Psoas muscle (tissue), 8 donors: ENCODE measurements at places on chromosomes 16 and 17. TPM values are rescaled to one million over a fixed set of nuclear protein-coding genes. Genes with fewer than 3 reads are reported as not detected.

DNA sequence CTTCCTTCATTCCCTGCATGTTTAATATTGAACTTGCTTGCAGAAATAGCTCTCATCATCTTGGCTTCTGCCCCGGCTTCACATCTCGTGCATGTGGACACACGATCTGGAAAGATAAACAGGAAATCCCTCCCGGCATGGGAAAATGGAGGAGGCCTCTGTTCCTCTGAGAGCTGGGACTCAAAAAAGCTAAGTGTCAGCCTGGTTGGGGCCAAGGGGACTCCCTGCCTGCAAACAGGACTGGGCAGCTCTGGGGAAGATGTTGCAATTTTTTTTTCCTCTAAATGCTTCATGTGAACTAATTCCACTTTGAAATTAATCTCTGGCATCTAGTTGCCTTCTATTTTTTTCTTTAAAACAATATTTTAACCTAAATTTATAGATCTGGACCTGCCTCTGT is 24.8 kb downstream of the ITPRIPL2 start:
- no peaks in the 10 kb centered on the region for H3K4me1 ChIP-seq
- H3K27ac ChIP-seq: no peak overlapping the region
- no peaks in the 10 kb centered on the region for H3K36me3 ChIP-seq
- no peak overlapping the region for H3K4me3 ChIP-seq
- peak; percentile 80 for DNase-seq
- no peaks in the 10 kb centered on the region for H3K27me3 ChIP-seq

DNA sequence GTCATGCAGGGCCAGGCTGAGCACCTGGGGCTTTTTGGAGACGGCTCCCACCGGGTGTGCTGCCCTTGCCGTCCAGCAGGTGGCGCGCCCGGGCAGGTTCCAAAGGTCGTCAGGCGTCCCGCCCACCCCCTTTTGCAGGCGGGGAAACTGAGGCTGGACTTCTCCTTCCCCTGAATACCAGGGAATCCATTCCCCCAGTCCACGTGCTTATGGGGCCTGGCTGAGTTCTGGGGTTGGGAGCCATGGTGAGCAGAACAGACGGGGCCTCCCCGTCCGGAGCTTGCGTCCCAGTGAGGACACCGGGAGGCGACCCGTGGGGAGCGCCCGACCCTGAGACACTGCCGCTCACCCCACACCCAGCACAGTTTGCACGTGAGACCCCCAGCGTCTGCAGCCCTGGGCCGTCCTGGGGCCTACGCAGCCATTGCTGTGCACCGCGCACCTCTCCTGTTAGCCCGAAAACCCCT is 51.8 kb upstream of the JPH3 start:
- no peaks in the 10 kb centered on the region for H3K4me1 ChIP-seq
- H3K27ac ChIP-seq: no peak overlapping the region
- peaks cover 34% of the 10 kb centered on the region for H3K27me3 ChIP-seq

DNA sequence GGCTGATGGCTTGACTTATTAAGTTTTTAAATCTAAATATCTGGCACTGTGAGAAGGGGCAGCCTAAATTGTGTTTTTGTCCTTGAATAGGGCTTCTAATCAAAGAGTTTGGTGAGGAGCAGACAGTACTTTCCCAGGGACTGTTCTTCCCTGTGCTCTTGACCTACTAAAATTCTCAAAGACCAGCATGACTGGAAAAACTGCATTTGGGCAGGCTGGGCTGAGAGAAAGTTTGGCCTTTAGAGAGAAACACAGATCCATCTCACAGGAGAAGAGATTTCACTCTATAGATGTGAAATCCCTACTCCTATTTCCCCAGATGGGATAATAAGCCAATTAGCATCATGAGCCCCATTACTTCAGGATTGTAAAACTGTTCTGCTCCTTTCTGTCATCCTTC is 7.3 kb downstream of the PCTP start:
- H3K27ac ChIP-seq: no peak overlapping the region
- no peaks in the 10 kb centered on the region for H3K27me3 ChIP-seq
- no peak overlapping the region for H3K4me3 ChIP-seq
- peaks cover 17% of the 10 kb centered on the region for H3K36me3 ChIP-seq
- no peak for DNase-seq

DNA sequence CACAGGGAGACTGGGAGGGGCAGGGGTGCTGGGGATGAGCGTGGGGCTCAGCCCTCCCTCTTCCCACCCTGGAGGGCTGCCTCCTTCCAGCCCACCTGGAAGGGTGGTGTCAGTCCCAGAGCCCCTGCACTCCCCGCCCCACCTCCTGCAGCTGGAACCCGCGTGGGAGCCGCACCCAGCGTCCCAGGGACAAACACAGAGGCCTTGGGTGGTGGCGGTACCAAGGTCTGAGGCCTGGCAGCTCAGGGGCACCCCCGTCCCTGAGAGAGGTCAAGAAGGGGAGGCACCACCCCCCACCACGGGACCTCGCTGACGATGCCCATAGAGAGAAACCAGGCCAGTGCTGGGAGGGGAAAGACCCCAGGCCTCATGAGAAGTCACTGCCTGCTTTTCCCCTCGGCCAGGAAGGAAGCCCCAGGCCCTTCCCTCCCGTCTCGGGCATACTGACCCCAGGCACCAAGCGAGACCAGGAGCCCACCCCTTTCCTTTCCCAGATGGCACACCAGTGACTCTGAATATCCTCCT is 4.1 kb downstream of the HS3ST6 start:
- DNase-seq: no peak
- no peak overlapping the region for H3K27ac ChIP-seq
- H3K36me3 ChIP-seq: no peaks in the 10 kb centered on the region
- H3K4me3 ChIP-seq: no peak overlapping the region
- peaks cover 57% of the 10 kb centered on the region for H3K27me3 ChIP-seq

- H3K27ac ChIP-seq: peak overlapping the region; percentile 83
- H3K4me1 ChIP-seq: peaks cover 15% of the 10 kb centered on the region
- peak overlapping the region; percentile 50 for H3K4me3 ChIP-seq
- DNase-seq: no peak
- no peaks in the 10 kb centered on the region for H3K36me3 ChIP-seq
- no peaks in the 10 kb centered on the region for H3K27me3 ChIP-seq
Observed at GRCh38 chr17:64964796-64965195, 45.5 kb upstream of the LRRC37A3 start.

DNA sequence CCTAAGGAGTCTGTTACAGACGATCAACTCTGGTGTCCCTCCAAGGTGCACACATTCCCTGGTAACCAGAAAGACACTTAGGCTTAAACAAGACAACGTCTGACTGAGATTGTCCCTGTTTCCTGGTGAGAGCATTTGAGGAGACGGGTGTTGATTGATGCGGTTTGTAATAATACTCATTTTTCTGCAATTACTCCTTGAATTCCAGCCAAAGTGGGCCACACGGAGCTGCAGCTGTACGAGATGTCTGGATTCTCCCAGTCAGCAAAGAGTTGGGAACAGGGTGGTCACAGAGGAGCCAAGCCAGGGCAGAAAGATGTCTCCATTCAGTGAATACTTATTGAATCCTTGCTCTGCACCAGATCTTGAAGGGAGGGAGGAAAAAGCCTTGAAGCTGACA is 30.9 kb upstream of the CES5A start:
- no peaks in the 10 kb centered on the region for H3K36me3 ChIP-seq
- no peak for DNase-seq
- H3K4me1 ChIP-seq: no peaks in the 10 kb centered on the region
- H3K27ac ChIP-seq: no peak overlapping the region

DNA sequence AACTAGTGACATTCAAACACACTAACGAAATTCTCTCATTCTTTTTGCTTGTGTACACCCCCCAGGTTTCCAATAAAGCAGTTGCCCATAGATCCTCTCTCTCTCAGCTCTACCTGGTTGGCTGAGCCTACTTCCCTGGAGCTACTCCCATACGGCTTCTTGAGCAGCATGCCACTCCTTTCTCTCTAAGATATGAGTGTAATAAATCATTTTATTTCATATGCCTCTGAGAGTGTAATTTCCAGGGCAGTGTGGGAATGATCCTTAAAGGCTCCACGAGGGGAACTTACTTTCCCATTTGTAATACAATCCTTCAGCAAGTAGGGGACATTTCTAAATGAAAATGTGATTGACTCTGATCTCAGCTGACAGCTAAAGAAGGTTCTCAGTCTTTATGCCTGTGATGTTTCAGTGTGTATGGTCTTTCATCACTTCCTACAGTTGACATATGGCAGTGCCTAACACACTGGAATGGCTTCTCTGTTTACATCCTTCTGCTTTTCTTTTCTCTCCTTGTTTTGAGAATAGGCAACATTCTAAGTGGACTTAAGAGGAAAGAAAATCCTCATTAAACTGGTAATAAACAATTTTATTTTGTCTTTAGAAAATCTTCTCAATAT is 1194.3 kb upstream of the CDH8 start:
- no peaks in the 10 kb centered on the region for H3K36me3 ChIP-seq
- H3K4me3 ChIP-seq: no peak overlapping the region
- no peak for DNase-seq
- H3K27ac ChIP-seq: no peak overlapping the region

DNA sequence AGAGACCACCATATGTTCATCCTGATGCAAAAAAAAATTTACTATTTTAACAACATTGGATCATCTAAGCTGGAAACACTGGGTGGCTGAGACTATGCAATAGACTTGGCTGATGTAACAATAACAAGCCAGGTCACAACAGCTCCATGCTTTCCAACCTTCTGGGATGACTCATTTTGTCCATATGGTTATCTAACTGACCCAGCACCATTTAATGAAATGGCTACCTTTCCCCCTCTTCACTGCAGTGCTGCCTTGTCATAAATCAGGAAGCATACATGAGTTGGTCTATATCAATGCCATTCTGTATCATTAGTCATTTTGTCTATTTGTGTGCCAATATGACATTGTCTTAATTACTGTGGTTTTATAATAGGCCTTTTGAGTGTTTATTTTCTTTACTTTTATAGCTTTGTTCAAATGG is 217.6 kb upstream of the KCNJ16 start:
- no peak overlapping the region for H3K4me3 ChIP-seq
- H3K4me1 ChIP-seq: peaks cover 14% of the 10 kb centered on the region
- H3K27me3 ChIP-seq: no peaks in the 10 kb centered on the region
- H3K27ac ChIP-seq: no peak overlapping the region
- no peaks in the 10 kb centered on the region for H3K36me3 ChIP-seq

- H3K4me1 ChIP-seq: no peaks in the 10 kb centered on the region
- no peak overlapping the region for H3K27ac ChIP-seq
- no peaks in the 10 kb centered on the region for H3K36me3 ChIP-seq
- no peak overlapping the region for H3K4me3 ChIP-seq
Observed at GRCh38 chr16:64392456-64392855, 729.4 kb downstream of the CDH11 start.

- H3K4me1 ChIP-seq: no peaks in the 10 kb centered on the region
- H3K4me3 ChIP-seq: no peak overlapping the region
- H3K36me3 ChIP-seq: peaks cover 15% of the 10 kb centered on the region
- H3K27me3 ChIP-seq: no peaks in the 10 kb centered on the region
Observed at GRCh38 chr17:16419074-16419928, 3.9 kb downstream of the TRPV2 start.

- no peak overlapping the region for H3K27ac ChIP-seq
- peaks cover 4% of the 10 kb centered on the region for H3K27me3 ChIP-seq
- H3K36me3 ChIP-seq: no peaks in the 10 kb centered on the region
Observed at GRCh38 chr17:73142872-73143381, 21.9 kb upstream of the SSTR2 start.

GRCh38 chr16:56269281-56269680 is 78.0 kb downstream of the GNAO1 start:
- no peak overlapping the region for H3K27ac ChIP-seq
- no peaks in the 10 kb centered on the region for H3K4me1 ChIP-seq
- no peaks in the 10 kb centered on the region for H3K27me3 ChIP-seq
- DNase-seq: no peak

- no peaks in the 10 kb centered on the region for H3K27me3 ChIP-seq
- H3K27ac ChIP-seq: no peak overlapping the region
- no peak for DNase-seq
- no peaks in the 10 kb centered on the region for H3K4me1 ChIP-seq
- no peaks in the 10 kb centered on the region for H3K36me3 ChIP-seq
- H3K4me3 ChIP-seq: no peak overlapping the region
Observed at GRCh38 chr17:47872019-47872650, 21.2 kb upstream of the SP6 start.

DNA sequence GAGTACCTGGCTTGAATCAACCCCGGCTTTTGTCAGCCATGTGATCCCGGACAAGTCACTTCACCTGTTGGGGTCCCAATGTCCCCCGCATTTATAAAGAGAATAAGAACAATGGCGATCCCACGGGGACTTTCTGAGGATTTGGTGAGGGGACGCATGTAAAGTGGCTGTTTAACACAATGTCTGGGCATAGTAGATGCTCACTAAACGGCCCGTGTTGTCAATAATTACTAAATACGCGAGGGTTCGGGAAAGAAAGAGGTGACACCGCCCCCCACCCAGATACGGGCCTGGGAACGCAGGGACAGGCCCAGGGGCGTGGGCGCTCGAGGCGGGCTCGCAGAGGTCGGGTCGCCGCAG is 1.8 kb downstream of the SYNGR3 start:
- peak overlapping the region; percentile 62 for H3K4me3 ChIP-seq
- H3K36me3 ChIP-seq: no peaks in the 10 kb centered on the region
- no peak for DNase-seq
- H3K27me3 ChIP-seq: peaks cover 34% of the 10 kb centered on the region

DNA sequence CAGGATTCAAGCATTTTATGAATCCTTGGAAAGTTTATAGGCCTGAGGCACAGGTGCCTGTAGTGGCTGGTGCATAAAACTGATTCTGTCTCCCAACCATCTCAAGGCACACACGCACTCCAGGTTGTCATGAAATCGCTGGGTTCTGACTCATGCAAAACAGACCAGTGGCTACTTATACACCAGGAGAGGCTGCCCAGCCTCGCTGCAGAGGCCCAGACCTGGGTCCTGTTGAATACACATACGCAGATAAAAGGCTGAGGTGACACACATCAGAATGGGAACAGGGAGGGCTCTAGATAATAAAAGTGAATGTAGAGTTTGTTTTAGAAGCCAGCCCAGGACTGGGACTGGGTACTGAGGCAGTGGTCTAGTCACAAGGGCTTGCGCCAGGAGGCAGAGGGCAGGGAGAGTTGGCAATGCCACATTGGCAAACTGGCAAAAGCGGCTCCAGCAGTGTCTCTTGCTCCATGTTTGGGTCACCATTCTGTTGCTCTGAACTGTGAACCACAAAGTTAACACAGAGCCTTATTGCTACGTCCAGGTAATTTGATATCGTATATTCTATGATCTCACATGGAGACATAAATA is 13.6 kb downstream of the OR1D5 start:
- H3K36me3 ChIP-seq: no peaks in the 10 kb centered on the region
- H3K4me3 ChIP-seq: peak overlapping the region; percentile 72
- H3K27ac ChIP-seq: no peak overlapping the region
- DNase-seq: no peak
- no peaks in the 10 kb centered on the region for H3K4me1 ChIP-seq
- no peaks in the 10 kb centered on the region for H3K27me3 ChIP-seq

The NPIPA5 gene
- 11.4 TPM for total RNA-seq

The CASKIN2 gene
- 26.7 TPM for total RNA-seq

The C17orf67 gene
- 0.40 TPM for total RNA-seq

The RNF227 gene
- total RNA-seq: 0.62 TPM

The GJC1 gene
- 4.7 TPM for total RNA-seq

The KRT24 gene
- not detected for total RNA-seq

The MT1A gene
- 4.0 TPM for total RNA-seq

The CES5A gene
- total RNA-seq: not detected

The SMPD3 gene
- 0.21 TPM for total RNA-seq

The IL21R gene
- total RNA-seq: 0.08 TPM

The KRTAP4-5 gene
- not detected for total RNA-seq

The NPIPB8 gene
- 0.78 TPM for total RNA-seq

The ERCC4 gene
- 6.8 TPM for total RNA-seq
